ENCODE measurements at places on chromosomes 2 and 18. TPM values are rescaled to one million over a fixed set of nuclear protein-coding genes. Genes with fewer than 3 reads are reported as not detected.

DNA sequence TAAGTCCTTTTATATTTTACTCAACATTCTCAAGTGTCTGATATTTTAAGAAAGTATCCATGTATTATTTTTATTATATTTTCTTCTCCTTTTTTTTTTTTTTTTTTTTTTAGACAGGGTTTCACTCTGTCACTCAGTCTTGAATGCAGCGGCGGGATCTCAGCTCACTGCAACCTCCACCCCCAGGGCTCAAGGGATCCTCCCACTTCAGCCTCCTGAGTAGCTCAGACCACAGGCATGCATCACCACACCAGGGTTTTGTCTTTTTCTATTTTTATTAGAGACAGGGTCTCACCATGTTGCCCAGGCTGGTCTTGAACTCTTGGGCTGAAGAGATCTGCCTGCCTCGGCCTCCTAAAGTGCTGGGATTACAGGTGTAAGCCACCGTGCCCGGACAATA, 212.1 kb downstream of the TCF4 start:
- no peaks in the 10 kb centered on the region for H3K4me1 ChIP-seq
- no peaks in the 10 kb centered on the region for H3K36me3 ChIP-seq
- DNase-seq: no peak
- H3K27me3 ChIP-seq: no peaks in the 10 kb centered on the region
- no peak overlapping the region for H3K4me3 ChIP-seq
- H3K27ac ChIP-seq: no peak overlapping the region

- H3K27ac ChIP-seq: no peak overlapping the region
- H3K4me1 ChIP-seq: no peaks in the 10 kb centered on the region
- no peaks in the 10 kb centered on the region for H3K36me3 ChIP-seq
- H3K27me3 ChIP-seq: no peaks in the 10 kb centered on the region
- no peak for DNase-seq
These were observed 103.1 kb downstream of the UPP2 start for GRCh38 chr2:158204741-158205165.

GRCh38 chr2:14132386-14132785, 500.1 kb upstream of the LRATD1 start:
- H3K27ac ChIP-seq: no peak overlapping the region
- DNase-seq: no peak
- no peaks in the 10 kb centered on the region for H3K36me3 ChIP-seq

DNA sequence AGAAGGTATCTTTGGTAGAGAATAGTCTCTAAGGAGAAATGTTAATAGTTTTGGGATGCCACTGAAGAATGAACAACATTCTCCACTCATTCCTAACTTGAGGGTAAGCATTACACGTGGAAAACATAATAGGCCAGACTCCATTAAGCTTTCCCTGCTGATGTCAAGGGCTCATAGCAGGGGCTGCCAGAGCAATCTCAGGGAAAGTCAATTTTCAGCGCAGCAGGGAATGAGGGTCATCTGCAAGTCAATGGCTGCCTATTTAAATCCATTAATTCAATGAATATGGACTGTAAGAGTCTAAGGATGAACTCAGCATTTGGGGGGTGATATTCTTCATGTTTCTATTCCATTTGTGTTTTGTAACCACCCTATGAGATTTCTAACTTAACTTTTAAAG, 144.2 kb upstream of the ARL4C start:
- no peaks in the 10 kb centered on the region for H3K27me3 ChIP-seq
- H3K27ac ChIP-seq: no peak overlapping the region
- H3K4me1 ChIP-seq: no peaks in the 10 kb centered on the region

DNA sequence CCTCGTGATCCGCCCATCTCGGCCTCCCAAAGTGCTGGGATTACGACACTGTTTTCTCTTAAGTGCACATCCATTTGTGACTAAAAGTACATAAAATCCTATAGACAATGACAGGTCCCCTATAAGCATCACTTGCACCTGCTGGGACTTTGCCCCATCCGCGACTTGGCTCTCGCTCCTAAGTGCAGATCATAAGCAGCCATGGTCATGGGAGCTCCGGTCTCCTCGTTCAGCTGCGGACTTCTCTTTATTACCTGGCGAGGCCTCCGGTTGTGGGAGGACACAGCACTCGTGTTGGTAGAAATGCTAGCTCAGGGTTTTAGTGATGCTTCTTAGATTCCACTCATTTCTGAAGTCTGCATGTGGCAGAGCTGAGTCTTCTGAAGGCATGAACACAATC, 92.7 kb upstream of the ST6GAL2 start:
- peaks cover 5% of the 10 kb centered on the region for H3K4me1 ChIP-seq
- H3K36me3 ChIP-seq: no peaks in the 10 kb centered on the region
- no peak for DNase-seq
- H3K27me3 ChIP-seq: no peaks in the 10 kb centered on the region
- no peak overlapping the region for H3K27ac ChIP-seq

DNA sequence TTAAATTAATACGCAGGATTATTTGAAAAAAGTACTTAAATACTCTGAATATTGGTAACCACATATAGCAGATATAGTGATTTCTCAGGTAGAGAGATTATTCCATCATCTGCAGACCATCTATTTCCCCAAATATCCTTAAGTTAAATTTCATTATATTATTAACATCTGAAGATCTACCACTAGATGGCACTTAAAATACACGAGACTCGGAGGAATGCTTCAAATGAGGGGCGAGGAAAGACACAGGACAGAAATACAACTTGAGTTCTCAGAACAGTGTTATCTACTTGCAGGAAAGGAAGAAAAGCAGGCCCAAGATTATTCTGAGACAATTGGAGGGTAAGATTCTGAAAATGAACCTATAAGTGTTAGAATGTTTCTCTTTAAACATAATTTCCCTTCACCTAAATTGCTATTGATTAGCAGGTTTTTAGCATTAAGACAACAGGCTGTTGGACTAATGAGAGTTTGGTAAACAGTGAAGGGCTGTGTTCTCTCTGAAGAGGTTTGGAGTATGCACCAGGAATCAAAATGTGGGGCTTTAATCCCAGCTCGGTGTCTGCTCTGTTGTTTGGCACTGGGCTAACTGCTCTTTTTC, 76.9 kb upstream of the GCFC2 start:
- H3K27me3 ChIP-seq: no peaks in the 10 kb centered on the region
- no peaks in the 10 kb centered on the region for H3K4me1 ChIP-seq
- H3K4me3 ChIP-seq: no peak overlapping the region
- no peak for DNase-seq

TMX3 gene
- 57.4 TPM for total RNA-seq

- H3K4me1 ChIP-seq: peaks cover 15% of the 10 kb centered on the region
- no peaks in the 10 kb centered on the region for H3K36me3 ChIP-seq
- H3K4me3 ChIP-seq: no peak overlapping the region
These were observed 11.8 kb downstream of the CAVIN2 start for GRCh38 chr2:191835100-191835499.

DNA sequence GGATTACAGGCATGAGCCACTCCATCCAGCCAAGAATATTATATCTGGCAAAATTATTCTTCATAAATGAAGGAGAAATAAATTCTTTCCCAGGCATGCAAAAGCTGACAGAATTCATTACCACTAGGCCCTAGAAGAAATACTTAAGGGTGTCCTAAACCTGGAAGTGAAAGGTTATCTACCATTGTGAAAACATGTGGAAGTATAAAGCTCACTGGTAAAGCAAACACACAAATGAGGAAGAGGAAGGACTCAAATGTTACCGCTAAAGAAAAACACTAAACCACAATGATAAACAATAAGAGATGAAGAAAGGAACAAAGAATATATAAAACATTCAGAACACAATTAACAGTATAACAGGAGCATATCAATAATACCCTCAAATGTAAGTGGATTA, 171.8 kb downstream of the CAMKMT start:
- H3K4me1 ChIP-seq: peaks cover 3% of the 10 kb centered on the region
- no peak overlapping the region for H3K4me3 ChIP-seq
- H3K27ac ChIP-seq: no peak overlapping the region
- DNase-seq: no peak
- peaks cover 3% of the 10 kb centered on the region for H3K36me3 ChIP-seq
- H3K27me3 ChIP-seq: no peaks in the 10 kb centered on the region

DNA sequence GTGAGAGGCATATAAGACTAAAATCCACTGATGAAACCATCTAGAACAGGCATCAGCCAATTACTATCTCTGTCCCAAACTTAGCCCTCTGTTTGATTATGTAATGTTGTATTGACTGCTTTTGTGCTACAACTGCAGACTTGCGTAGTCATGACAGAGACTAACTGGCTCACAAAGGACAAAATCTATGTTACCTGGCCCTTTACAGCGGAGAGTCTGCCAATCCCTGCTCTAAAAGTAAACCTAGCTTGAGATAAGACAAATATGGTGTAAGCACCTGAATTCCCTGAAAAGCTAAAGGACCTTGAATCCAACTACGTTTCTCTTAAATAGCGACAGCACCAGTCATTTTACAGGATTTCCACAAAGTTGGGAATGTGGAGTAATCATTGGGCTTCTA, 102.8 kb upstream of the LRRTM1 start:
- no peaks in the 10 kb centered on the region for H3K4me1 ChIP-seq
- H3K36me3 ChIP-seq: no peaks in the 10 kb centered on the region
- no peak for DNase-seq
- no peaks in the 10 kb centered on the region for H3K27me3 ChIP-seq

ZNF385B gene
- 0.41 TPM for total RNA-seq

DNA sequence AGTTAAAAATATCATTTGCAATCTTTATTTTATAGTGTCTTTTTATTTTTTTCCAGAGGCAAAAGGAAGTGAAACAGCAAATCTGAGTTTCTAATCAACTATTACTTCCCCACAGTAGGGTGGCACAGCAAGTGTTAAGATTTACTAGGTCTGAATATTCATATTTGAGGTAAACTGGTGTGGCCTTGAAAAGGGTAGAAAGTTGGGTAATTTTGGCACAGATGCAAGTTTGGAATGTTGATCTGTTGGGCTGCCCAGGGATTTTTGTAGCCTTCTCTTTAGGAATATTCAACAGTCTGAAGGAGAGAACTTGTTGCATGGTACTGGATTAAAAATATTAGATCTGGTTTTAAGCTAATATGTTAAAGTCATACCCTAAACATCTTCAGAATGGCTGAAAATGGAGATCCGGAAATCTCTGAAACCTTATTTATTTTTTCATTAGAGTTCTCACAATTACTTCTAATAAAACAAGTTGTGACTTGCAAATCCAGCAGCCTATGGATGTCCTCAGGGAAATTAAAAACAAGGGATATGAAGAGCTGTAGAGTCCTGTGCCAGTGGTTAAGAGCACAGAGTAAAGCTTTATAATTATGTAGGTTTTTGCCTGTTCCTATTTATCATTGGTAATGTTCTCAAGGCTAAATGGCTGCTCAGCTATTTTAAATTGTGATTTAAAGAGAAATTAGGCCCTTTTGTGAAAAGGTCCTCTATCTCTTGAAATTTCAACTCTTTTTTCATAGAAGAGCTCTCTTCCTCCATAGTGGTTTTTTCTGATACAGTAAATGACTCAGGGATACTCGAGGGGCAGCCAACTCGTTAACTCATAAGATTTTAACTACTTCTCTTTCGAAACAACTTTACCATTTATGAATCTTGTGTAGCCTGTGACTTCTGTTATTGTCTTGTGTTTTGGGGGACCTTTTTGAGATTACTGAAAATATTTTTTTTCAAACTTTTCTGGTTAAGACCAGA, 11.0 kb downstream of the TANK start:
- DNase-seq: no peak
- no peak overlapping the region for H3K4me3 ChIP-seq
- no peak overlapping the region for H3K27ac ChIP-seq
- H3K4me1 ChIP-seq: peaks cover 16% of the 10 kb centered on the region
- H3K36me3 ChIP-seq: no peaks in the 10 kb centered on the region
- H3K27me3 ChIP-seq: no peaks in the 10 kb centered on the region

INO80B gene
- total RNA-seq: 17.8 TPM

GCKR gene
- total RNA-seq: 1.8 TPM

DNA sequence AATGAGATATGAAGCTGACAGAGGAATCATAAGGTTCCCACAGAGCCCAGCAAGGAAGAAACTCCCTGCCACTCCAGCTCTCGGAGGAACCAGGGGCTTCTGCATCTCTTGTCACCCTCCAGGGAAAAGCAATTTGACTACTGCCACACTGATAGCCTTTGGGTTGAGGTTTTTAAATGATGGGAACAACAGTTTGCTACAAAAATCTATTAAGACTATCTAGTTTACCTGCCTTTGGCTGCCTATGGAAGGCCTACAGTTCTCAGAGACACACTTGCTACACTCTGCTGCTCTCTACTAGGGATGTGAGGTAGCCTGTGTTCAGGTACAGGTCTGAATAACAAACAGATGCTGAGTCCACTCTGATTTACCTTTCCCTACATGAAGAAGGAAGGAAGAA, 161.9 kb downstream of the NBAS start:
- DNase-seq: no peak
- no peaks in the 10 kb centered on the region for H3K4me1 ChIP-seq
- H3K36me3 ChIP-seq: no peaks in the 10 kb centered on the region
- no peaks in the 10 kb centered on the region for H3K27me3 ChIP-seq
- no peak overlapping the region for H3K4me3 ChIP-seq

MARCO gene
- 10.4 TPM for total RNA-seq

DNA sequence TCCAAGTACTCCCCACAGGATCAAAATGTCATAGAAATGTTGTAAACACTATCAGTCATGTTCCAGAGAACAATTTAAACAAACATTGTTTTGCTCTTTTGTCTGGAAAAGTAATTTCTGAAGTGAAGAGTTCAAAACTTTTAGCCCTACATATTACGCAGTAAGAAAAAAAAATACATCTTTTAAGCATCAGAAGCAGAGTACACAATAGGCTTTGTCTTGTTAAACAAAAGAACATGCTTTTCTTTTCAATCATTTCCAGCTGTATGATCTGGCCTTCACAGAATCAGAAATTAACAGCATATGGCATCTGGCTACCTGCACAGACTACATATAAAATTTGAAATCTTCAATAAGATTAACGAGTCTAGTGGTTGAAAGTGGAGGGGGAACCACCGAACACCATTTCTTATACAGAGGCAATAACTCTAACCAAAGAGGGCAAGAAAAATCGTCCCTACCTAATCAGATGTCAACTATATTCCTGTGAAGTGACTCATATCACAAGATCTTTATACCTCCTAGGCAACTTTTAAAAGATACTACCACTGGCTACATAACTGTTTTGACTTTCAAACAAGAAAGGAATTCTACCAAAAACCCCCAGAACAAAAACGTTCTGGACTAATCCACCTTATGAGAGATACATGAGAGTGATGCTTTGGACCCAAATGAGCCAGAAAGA, 149.3 kb downstream of the EXOC6B start:
- H3K27ac ChIP-seq: no peak overlapping the region
- no peaks in the 10 kb centered on the region for H3K27me3 ChIP-seq
- peaks cover 3% of the 10 kb centered on the region for H3K4me1 ChIP-seq
- no peak overlapping the region for H3K4me3 ChIP-seq
- no peaks in the 10 kb centered on the region for H3K36me3 ChIP-seq
- DNase-seq: no peak
